Caki2 (cell line): ENCODE measurements at places on chromosomes 12 and 14. TPM values are rescaled to one million over a fixed set of nuclear protein-coding genes. Genes with fewer than 3 reads are reported as not detected.

Gene ERBB3
- 0.75 and 1.8 TPM in 2 replicates for total RNA-seq

Gene CEP83
- total RNA-seq = 4.8 and 10.6 TPM in 2 replicates

Gene MYL6
- total RNA-seq = 3,263 and 3,510 TPM in 2 replicates

Gene CIT
- total RNA-seq = 13.3 and 20.9 TPM in 2 replicates

Gene AMN
- total RNA-seq = 0.41 and 1.5 TPM in 2 replicates

Gene FAM181A
- not detected in 2 replicates for total RNA-seq

Gene PRPH
- total RNA-seq = 7.8 TPM in 1 of 2 replicates, not detected in the other

Gene SERPINA10
- not detected in 2 replicates for total RNA-seq

Gene KCNJ8
- 0.64 and 1.4 TPM in 2 replicates for total RNA-seq

Gene EIF2S3B
- 0.12 and 0.14 TPM in 2 replicates for total RNA-seq

Gene SLC4A8
- 8.0 and 16.3 TPM in 2 replicates for total RNA-seq
